Amniotic stem cell (primary cell): ENCODE measurements at places on chromosomes 5 and 9.

DNA sequence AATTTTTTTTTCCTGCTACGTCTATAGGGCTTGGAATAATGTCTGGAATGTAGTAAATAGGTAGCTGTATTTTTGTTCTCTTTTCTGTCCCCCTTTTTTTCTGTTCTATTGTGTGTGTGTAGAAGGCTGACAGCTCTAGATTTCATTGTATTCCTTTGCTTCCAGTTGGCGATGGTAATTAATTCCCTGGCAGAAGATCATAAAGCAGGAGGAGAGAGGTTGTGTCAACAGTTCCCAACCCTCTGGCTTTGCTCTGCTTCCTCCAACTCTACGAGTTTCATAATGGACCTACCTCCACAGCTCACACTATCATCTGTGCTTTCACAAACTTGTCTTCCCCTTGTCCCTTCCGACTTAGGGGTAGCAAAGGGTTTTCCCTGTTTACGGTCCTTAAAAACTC lies 117.9 kb upstream of the CDH18 start:
- DNase-seq = no peak

DNA sequence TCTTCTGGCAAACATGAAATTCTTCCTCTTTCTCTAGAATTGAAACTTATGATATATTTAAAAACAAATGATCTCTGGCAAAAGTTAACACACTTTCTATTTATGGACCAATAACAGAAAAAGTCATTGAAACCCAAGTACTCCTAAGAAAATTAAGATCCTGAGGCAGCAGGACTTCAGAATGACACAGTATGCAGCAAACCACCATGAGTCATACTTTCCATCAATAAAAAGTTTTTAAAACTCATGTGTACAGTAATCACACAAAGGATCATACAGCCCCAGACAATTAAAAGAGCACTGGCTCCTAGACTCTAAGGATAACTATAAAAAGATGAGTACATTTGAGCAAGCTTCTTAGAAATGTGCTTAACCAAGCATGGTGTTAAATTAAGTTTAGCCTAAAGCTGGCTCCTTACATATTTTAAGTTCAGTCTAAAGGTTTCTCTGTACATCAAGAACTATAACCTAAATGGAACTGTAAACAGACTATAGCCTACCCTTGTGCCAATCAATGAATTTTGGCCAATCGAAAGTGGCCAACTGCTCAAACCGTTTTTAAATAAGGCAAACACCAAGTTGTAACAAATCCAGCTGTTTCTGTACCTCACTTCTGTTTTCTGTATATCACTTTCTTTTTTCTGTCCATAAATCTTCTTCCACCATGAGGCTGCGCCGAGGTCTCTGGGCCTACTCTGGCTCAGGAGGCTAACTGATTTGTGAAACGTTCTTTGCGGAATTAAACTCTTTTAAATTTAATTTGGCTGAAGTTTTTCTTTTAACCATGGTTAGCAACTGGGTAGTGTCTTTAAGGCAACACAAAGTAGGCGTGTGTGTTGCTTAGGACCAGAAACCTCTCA lies 232.1 kb upstream of the PIK3R1 start:
- DNase-seq = peak; percentile 33

DNA sequence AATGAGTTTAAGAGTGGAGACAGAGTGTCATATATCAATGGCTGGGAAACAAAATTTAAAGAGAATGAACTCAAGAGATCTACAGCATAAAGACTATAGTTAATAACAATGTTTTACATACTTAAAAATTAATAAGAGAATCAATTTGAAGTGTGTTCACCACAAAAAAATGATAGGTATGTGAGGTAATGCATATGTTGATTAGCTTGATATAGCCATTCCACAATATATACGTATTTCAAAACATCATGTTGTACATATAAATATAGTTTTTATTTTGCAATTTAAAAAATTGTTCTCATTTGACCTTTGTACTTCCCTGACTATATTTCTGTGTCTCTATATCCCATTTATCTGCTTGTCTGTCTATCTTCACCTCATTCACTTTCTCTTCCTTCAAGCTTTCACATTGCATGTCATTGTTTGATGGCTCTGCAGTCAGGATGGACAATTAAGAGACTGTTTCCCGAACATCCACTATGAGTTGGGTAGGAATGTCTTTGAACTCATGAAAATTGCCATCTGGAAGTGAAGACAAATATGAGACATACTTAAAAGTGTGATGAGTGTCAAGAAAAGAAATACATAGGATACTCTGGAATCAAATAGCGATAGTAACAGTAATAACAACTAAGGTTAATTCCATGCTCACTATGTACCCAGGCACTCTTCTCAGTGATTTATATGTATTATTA lies 359.9 kb upstream of the ACTBL2 start:
- DNase-seq = no peak

DNA sequence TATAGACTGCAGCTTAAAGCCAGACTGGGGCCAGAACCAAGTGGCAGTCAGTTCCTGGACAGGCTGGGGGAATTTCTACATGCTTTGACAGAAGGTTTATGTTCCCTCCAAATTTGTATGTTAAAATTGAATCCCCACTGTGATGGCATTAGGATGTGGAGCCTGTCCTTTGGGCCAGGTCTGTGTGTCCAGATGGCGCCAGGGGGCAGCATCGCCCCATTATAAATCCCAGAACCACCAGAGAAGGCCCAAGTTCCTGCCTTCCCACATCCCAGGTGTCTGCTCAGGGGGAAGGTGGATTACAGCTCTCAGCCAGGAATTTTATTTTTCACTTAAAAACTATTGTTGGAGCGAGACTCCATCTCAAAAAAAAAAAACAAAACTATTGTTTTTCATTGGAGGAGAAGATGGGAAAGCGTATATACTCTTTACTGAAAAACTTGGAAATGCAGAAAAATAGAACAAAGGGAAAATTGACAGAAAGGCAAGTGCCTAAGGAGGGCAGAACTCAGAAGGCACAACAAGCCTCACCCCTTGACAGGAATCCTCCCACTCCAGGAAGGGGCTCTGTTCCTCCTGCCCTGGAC lies 5.0 kb downstream of the IL3 start:
- DNase-seq = peak; percentile 35

- DNase-seq = no peak
Observed at GRCh38 chr9:18955626-18956025, 77.4 kb downstream of the SAXO1 start.

GRCh38 chr9:11506980-11507379 lies 894.2 kb upstream of the PTPRD start:
- no peak for DNase-seq

- no peak for DNase-seq
Observed at GRCh38 chr5:643811-644271, 31.7 kb downstream of the CEP72 start.

DNA sequence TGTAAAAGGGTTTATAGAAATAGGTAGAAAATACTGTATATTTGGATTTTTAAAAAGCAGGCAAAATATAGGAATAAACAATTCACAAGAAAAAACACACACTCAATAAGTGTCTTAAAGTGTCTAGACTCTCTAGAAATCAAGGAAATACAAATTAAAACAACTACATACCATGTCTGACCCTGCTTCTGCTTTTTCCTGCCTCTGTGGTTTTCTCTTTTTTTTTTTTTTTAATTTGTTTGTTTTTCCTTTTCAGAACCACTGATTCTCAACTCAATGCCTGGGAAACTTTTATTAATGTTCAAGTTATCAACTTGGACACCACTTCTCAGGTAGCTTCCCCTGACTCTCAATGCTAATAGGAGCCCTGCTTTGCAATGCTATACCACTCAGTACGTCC lies 25.5 kb upstream of the TAS2R1 start:
- no peak for DNase-seq

DNA sequence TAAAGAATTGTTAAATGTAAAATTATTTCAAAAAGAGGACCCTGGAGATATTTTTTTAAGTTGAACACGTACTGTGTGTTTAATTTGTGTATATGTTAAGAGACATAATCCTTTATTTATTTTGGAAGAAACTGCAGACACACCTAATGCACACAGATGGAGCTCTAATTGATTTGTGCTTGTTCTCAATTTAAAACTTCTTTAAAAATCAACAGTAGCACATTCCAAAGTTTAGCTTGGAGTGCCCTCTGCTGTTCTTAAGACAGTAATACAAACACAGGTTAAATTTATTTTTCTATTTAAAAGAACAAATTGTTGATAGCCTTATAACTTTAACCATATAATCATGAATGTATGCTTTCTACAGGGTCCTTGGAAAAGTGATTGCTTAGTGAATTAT lies 277.6 kb upstream of the ADAMTS16 start:
- DNase-seq = no peak

DNA sequence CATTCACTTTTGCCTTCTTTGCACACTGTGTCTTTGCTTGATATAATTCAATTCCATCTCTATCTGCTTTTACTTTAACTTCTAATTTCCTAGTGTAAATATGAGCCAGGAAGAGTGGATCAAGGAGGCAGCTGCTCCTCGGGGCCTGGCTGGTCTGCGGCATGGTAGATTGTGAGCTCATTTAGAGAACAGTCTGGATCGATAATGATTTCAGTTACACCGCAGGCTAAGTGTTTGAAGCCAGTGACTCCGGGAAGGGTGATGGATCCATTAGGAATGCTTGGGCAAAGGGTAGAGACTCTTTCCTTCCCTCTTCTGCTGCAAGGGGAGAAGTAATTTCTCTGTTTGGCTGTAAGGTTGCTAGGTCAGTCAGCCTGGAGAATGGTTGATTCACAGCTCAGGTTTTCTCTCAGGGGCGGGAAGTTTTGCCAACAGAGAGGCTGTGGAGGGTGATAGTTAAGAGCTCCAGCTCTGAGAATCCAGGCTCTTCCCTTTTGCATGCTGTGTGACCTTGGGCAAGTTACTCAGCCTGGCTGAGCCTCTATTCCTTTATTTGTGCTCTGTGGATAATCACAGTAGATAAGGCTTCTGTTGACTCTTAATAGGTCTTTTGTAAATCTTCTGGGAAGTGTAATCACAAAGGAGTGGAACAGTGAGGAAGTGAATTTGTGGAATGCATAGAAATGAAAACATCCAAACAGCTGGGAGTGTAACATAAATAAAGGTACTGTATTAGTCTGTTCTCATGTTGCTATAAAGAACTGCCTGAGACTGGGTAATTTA lies 99.1 kb downstream of the PTTG1 start:
- DNase-seq = no peak

GRCh38 chr9:35726931-35727330 lies 5.1 kb downstream of the TLN1 start:
- no peak for DNase-seq

DNA sequence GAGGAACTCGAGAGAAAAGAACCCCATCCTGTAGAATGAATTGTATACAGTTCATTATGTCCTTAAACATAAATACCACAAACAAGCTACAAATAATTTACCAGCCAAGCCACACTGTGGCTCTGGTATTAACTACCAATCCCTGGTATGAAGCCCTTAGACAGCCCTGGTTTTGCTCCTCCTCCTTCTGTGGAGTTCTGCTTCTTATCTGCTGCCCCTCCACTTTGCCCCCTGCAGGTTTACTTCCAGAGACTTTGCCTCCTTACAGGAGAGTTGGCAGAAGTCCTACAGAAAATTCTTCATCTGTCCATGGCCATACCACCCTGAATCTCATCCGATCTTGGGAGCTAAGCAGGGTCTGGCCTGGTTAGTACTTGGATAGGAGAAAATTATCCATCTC lies 219.8 kb downstream of the ACTL7B start:
- no peak for DNase-seq

GRCh38 chr9:133268335-133269056 lies 6.5 kb downstream of the ABO start:
- DNase-seq = no peak

DNA sequence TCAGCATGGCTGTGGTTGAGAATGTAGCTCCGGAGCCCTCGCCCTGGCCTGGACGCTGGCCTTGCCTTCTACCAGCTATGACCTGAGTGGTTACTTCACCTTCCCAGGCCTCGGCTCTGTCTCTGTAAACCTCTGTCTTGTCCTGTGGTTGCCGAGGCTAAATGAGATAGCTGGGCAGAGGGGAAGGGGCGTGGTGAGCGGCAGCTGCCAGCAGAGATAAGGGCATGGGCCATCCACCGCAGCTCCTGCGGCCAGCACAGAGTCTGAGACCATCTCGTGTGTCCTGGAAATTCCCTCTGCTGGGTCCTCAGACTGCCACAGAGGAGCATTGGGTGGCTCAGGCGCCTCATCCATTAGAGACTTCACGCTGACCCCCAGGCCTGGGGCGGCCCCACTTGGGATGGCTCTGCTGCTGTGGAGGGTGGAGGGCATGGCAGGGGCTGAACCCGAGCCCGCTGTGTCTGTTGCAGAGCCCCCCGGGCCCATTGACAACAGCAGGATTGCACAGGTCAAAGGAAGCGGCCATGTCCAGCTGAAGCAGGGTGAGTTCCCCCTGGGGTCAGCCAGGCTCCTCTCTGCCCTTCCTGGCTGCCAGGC lies 43.9 kb downstream of the USP20 start:
- no peak for DNase-seq

DNA sequence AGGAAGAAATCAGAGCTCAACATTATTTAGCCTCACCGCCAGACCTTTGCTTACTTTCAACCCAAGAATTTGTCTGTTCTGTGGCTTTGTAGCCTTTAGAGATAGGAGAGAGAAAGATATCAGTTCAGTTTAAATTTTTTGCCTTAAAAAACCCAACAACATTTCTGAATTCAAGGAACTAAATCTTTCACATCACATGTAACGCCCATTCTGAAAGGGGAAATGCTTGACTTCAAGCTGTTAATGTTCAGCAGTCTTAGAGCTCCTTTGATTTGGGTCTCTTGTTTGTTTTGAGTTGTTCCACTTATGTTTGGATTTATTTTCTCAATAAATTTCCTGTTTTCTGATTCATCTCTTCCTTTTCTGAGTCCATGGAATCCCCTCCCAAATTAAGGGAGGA lies 294.5 kb downstream of the ARHGAP26 start:
- no peak for DNase-seq

- DNase-seq = no peak
Observed at GRCh38 chr5:74865804-74866595, at the start of gene FAM169A. Gene FAM169A (minus strand): TSS chr5:74866387. CDS start chr5:74841676, 24,711 bp downstream.

GRCh38 chr5:102916109-102916508 lies 161.0 kb downstream of the PAM start:
- no peak for DNase-seq

DNA sequence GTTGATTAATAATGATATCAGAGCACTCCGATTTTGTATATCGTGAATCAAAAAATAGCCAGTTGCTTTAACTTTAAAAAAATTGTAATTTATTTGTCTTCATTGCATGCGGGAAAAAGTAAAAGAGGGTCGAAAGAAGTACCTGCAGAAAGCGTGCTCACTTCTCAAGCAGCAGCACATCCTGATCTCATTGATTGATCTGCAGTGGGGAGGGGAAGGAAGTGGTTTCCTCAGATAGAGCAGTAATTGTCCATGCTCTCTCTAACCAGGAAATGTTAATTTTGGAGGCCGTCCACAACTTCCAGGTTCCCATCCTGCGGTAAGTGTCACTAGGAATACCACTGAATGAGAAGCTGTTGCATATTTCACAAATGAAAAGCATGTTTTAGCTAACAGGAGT lies 63.2 kb downstream of the SYK start:
- DNase-seq = no peak
